ENCODE measurements at places on chromosomes 16 and 17.

- no peak for DNase-seq
Measured at GRCh38 chr17:49715216-49715615, 7.5 kb upstream of the SLC35B1 start.

DNA sequence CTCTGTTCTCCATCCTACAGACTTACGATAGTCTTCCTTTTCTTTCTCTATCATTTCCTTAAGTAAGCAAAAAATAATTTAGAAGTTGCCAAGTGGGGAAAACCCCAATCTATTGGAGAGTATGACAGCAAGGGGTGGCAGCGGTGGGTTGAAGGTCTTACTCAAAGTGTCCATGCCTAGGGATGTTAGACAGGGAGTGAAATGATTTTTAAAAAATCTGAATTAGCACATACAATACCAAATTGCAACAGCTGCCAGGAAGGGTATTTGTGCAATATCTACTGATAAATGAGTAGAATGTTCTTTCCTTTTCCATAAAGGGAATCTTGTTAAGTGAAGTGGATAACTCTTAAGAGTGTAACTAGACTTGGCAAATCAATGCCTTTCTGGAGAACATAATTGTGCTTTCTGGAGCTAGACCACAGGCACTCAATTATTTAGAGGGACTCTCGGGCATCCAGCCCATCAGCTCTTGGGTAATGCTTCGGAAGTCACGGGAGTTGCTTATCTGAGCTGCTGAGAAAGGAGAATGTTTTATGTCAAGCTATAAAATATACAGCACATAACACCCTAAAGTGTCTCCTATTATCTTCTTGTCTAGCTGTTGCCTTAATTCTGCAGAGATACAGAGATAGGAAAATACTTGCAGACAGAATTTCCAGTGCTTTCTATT, 151.5 kb downstream of the KCNJ2 start:
- DNase-seq, result no peak

DNA sequence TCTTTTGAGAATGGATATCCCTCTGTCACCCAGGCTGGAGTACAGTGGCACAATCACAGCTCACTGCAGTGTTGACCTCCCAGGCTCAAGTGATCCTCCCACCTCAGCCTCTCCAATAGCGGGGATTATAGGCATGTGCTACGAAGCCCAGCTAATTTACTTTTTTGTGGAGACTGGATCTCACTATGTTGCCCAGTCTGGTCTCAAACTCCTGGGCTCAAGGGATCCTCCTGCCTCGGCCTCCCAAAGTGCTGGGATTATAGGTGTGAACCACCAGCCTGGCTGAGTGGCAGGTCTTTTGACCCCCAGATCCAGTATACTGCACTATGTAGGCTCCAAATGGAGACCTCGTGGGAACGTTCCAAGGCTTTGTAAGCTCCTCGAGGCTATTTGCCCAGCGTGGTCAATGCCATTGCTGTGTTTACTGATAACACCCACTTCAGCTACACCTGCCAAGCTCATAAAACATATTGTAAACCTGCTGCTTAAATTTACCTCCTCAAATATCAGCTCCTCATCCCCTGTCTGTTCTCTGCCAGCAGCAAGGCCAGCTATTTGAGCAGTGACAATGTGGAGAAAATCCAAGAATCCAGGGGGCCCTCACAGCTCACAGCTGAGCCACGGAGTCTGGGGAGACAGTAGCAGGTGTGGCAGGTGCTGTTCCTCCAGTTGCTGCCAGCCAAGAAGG, 16.2 kb upstream of the KIFC3 start:
- no peak for DNase-seq

DNA sequence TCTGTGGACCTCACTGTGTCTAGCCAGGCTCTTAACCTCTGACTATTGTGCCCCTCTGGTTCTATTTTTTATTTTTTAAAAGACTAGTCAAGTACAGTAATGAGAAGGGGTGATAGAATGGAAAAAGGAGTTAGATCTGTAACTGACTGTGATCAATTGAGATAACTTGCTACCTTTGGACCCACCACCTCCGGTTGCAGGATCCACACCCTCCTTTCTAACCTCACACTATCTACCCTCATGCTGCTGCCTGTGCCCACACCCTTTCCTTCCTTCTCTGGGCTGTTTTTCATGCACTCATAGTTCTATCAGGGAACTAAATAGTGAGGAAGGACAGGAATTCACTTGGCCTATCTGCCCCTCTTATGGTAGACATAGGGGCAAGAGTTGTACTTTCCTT, 172.3 kb downstream of the KATNIP start:
- no peak for DNase-seq

DNA sequence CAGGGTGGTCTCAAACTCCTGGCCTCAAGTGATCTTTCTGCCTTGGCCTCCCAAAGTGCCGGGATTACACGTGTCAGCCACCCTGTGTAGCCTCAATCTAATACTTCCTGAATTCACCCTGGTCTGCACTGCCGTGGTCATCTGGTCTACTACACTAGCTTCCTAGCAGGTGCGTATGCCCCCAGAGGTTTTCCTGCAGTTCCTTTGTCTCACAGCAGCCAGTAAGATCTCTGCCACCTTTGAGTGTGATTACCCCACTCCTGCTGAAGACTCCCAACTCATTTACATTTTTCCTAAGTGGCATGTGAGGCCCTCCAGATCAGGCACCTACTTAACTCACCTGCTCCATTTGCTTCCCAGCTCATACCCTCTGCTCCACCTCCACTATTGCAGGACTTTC, 5.1 kb upstream of the DDX19A start:
- DNase-seq, result no peak

DNA sequence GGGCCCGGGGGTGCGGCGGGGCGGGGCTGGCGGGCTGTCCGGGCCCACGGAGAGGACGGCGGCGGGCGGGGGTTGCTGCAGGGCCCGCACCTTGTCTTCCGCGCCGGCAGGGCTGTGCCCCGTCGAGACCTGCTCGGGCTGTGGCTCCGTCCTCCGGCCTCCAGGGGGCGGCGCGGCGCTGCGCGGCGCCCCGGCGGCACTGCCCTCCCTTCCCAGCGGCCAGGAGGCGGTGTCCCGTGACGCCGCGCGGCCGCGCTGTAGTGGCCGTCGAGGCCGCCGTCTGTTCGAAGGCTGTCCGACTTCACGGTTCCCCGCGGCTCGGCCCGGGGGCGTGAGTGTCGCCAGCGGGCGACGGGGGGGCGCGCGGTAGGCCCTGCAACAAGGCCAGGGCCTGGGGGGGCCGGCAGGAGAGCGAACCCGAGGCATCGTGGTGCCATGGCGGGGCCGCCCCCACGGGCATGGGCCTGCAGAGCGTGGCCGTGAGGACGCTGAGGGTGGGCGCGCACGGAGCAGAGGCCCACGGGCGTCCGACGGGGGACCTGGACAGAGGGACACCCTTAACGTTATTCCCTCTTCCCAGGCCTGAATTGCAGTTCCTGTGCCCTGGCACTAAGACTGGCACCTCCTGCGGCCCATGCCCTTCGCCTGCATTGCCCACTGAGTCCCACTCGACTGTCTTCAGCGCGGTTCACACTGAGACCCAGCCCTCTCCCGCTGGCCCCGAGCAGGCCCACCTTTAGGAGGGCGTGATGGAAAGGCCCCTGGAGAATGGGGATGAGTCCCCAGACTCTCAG, at the start of gene PLEKHG4:
Gene PLEKHG4, plus strand, starts transcription at position 237 of the 794 bp plus-strand sequence. Its CDS starts 513 bp downstream, at position 750.
- DNase-seq, result peak; percentile 77

- no peak for DNase-seq
Measured at GRCh38 chr17:10126276-10126615, 72.2 kb downstream of the GAS7 start.

GRCh38 chr17:36825113-36825512, 112.2 kb upstream of the LHX1 start:
- no peak for DNase-seq

DNA sequence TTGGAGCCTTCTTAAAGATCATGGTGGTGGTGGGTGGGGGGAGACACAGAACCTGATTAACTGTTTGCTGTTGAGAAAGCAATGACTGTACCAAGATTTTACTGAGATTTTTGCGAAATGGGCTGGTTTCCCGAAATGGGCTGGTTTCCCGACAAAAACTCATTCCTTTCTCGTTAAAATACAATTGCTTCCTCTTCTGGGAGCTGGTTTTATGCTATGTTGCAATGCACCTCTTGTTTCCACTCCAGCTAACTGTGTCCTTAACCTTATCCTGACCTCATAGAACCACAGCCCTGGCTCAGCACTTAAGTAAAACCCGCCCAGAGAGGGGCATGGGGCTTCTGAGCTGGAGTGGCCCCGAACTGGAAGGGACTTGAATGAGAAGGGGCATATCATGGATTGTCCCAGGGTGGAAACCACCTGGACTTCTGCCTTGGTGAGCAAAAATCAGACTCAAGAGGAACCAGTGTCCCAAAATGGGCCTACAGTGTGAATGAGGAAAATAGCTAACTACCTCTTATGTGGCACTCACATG, 20.9 kb downstream of the FAM20A start:
- DNase-seq, result peak; percentile 67

DNA sequence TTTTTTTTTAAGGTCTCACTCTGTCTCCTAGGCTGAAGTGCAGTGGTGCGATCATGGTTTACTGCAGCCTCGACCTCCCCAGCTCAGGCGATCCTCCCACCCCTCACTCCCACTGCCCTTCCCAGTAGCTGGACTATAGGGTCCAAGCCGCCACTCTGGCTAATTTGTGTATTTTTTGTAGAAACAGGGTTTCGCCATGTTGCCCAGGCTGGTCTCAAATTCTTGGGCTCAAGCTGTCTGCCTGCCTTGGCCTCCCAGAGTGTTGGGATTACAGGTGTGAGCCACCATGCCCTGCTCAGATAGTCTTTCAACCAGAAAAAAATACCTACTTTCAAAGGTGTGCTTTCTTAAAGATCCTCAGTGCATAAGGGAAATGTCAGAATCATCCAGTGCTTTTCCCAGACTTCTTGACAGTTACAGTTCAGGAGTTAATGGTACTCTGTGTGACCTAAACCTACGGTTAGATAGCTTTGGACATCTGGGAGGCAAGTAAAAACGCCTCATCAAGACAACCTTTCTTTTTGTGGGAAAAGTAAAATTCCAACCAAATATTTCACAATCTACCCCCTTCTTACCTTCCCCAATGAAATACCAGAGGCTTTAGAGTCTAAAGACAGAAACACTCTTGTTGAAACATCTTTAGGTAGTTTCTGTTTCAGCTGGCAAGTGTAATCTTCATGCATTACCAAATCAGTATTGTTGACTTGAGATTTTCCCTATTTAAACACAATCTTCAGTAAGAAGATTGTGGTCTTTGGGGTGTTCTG, 6.8 kb downstream of the RSPRY1 start:
- DNase-seq, result peak; percentile 51

GRCh38 chr17:41267711-41268110, 2.5 kb downstream of the KRTAP9-6 start:
- no peak for DNase-seq

DNA sequence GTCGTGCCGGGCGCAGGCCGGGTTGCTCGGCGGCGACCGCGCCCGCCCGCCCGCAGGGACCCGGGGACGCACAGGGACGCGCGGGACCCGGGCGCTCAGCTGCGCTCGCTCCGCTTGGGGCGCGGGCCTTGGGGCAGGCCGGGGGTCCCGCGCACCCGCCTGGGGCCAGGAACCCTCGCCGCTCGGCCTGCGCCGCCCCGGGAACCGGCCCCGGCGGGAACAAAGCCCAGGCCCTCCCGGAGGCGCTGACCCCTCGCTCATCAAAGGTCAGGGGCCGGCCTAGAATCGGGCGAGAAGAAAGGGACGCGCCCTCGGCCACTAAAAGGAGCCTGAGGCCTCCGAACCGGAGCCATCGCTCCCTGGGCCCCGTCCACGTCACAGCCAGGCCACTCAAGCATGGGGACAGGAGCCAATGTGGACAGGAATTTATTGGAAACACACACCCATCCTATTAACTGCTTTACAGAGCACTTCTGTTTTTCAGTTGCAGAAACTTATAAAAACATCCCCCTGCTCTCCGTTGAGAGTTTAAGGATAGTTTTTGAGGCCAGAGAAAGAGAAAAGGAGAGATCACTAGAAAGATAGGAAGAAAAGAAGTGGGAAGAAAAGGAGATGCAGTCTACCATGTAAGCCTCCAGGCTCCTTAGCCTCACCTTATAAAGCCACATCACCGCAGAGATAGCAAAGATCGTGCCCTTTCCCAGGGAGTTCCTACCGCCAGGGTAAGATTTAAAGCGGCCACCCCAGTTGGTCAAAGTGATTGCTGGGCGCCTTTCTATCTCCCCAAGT, 558 bp upstream of the ZFHX3 start:
- peak; percentile 68 for DNase-seq

DNA sequence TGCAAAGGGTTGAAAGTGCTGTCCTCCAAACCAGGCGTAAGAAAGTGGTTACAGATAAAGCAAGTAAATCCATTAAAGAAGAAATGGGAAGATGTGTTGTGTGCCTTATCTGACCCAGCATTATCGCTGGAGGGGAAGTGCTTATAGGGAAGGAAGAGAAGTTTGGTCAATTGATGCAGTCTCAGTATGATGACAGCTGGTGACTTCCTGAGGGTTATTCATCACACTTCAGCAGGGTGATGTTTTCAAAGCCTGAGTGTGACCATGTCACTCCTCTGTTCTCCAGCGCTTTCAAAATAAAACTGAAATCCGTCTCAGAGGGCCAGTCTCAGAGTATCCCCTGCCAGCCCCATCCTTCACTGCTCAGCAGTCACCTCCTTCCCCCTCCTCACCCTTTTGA, 505.4 kb upstream of the RBFOX1 start:
- DNase-seq, result no peak

- DNase-seq, result no peak
Measured at GRCh38 chr17:63099425-63099824, 133.4 kb downstream of the TANC2 start.

DNA sequence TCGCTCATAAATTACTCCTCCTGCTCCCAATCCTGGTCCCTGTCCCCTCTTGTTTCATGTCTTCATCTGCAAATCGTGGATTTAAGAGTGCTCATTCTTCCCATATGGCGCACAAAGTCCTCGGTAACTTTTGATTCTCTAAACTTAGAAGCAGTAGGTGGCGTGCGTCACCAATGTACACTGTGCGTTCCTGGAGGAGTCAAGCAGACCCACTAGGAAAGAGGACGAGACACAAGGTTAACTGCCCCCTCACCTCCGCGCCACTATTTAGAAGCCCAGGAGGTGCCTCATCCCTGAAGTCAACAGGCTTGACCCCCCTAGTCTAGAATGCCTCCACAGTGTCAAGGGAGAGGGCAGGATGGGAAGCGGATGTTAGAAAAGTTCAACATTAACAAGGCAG, 2.9 kb downstream of the SLC13A5 start:
- no peak for DNase-seq

DNA sequence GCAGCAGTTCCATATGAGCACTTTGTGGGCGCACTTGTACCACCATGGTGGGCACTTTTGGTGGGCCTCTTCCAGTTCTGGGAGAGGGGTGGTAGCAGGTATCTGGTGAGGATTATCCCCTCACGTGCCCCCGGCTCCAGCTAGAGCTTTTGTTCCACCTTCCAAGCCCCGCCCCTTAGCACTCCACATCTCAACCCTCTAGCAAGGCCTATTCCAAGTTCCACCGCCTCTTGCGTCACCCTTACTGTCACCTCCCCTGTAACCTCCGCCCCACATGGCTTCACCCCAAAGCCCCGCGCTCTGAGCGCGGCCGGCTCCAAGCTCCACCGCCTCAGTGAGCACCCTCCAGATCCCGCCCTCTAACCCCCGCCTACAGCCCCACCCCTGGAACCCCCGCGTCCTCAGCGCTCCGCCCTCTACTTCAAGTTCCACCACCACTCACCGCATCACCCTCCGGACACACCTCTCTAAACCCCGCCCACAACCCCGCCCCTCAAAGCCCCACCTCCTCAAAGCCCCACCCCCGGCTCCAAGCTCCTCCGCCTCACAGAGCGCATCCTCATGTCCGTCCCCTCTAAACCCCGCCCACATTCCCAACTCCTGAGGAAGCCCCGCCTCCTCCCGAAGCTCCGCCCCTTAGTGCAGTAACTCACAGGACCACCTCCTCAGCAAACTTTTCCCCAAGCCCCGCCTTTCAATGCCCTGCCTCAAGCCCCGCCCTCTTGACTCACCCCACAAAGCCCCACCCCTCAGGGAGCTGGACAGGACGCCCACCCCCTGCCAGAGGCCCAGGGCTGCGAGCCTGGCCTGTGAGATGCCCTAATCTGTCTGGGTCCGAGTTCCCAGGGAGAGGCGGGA, 11.1 kb downstream of the SCN4A start:
- peak; percentile 43 for DNase-seq

Data from adipocyte (in vitro differentiated cells).